Activated CD8-positive, alpha-beta T cell treated with anti-CD3 and anti-CD28 coated beads for 36 hours (primary cell): ENCODE measurements at places on chromosomes 16 and 17. TPM values are rescaled to one million over a fixed set of nuclear protein-coding genes. Genes with fewer than 3 reads are reported as not detected.

Gene PLD6
- 6.2 TPM for total RNA-seq

DNA sequence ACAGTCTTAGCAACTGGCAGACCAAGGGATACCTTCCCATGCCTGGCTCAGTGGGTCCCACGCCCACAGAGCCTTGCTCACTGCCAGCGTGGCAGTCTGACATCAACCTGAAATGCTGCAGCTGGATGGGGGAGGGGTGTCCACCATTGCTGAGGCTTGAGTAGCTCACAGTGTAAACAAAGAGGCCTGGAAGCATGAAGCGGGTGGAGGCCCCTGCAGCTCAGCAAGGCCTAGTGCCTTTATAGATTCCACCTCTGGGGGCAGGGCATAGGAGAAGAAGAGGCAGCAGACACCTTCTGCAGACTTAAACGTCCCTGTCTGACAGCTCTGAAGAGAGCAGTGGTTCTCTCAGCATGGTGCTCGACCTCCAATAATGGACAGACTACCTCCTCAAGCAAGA, 263.2 kb downstream of the KIF2B start:
- H3K4me1 ChIP-seq = no peaks in the 10 kb centered on the region
- no peak for DNase-seq
- no peak overlapping the region for H3K27ac ChIP-seq
- no peaks in the 10 kb centered on the region for H3K36me3 ChIP-seq
- H3K27me3 ChIP-seq = no peaks in the 10 kb centered on the region
- no peak overlapping the region for H3K4me3 ChIP-seq

DNA sequence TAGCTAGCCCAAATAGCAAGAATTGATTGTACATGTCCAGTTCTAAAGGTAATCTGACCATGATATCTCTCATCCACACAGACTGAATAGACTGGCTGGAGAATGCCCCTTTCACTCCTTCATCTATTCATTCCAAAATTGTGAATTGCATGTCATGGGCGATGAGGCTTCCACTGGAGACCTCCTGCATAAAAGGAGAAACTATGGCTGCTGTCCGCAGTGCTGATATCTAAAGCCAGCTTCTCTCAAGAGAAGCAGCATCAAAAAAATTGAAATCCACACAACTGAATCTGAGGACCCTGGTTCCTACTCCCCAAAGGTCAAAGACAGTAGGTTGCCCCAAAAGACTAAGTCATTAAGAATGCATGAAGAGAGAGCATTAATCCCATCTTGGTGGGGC, 7.9 kb upstream of the SCNN1G start:
- H3K27me3 ChIP-seq = peaks cover 42% of the 10 kb centered on the region
- no peaks in the 10 kb centered on the region for H3K36me3 ChIP-seq
- peak; percentile 12 for DNase-seq
- H3K4me1 ChIP-seq = no peaks in the 10 kb centered on the region
- no peak overlapping the region for H3K27ac ChIP-seq

- no peaks in the 10 kb centered on the region for H3K36me3 ChIP-seq
- H3K4me3 ChIP-seq = no peak overlapping the region
- H3K27me3 ChIP-seq = peaks cover 6% of the 10 kb centered on the region
- H3K4me1 ChIP-seq = peaks cover 10% of the 10 kb centered on the region
- DNase-seq = no peak
- H3K27ac ChIP-seq = no peak overlapping the region
Observed at GRCh38 chr17:83152745-83153611, 73.6 kb downstream of the METRNL start.

GRCh38 chr16:17519101-17519955, 48.6 kb upstream of the XYLT1 start:
- no peak for DNase-seq
- H3K4me1 ChIP-seq = no peaks in the 10 kb centered on the region
- no peaks in the 10 kb centered on the region for H3K36me3 ChIP-seq
- H3K27me3 ChIP-seq = peaks cover 5% of the 10 kb centered on the region
- H3K4me3 ChIP-seq = no peak overlapping the region

GRCh38 chr17:81053041-81053970, 18.4 kb downstream of the BAIAP2 start:
- H3K4me3 ChIP-seq = no peak overlapping the region
- no peaks in the 10 kb centered on the region for H3K36me3 ChIP-seq
- peaks cover 19% of the 10 kb centered on the region for H3K4me1 ChIP-seq
- H3K27ac ChIP-seq = no peak overlapping the region
- H3K27me3 ChIP-seq = no peaks in the 10 kb centered on the region

Gene STARD3
- total RNA-seq = 48.7 TPM
